ENCODE measurements at places on chromosomes 11 and 22. TPM values are rescaled to one million over a fixed set of nuclear protein-coding genes. Genes with fewer than 3 reads are reported as not detected.

- no peak for DNase-seq
These were observed 27.8 kb downstream of the TEAD1 start for GRCh38 chr11:12701811-12702592.

MOGAT2 gene
- 1.6 TPM for polyA plus RNA-seq

GRCh38 chr11:79663017-79663416, 222.2 kb upstream of the TENM4 start:
- DNase-seq: no peak

DNA sequence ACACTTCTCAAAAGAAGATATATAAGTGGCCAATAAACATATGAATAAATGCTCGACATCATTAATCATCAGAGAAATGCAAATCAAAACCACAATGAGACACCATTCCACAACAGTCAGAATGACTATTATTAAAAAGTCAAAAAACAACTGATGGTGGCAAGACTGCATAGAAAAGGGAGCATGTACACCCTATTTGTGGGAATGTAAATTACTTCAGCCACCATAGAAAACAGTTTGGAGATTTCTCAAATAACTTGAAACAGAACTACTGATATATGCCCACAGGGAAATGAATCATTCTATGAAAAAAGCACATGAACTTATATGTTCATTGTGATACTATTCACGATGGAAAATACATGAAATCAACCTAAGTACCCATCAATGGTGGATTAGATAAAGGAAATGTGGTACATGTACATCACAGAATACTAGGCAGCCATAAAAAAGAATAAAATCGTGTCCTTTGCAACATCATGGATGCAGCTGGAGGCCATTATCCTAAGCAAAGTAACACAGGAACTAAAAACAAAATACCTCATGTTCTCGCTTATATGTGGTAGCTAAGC, 42.4 kb downstream of the GLYATL2 start:
- DNase-seq: no peak

DNA sequence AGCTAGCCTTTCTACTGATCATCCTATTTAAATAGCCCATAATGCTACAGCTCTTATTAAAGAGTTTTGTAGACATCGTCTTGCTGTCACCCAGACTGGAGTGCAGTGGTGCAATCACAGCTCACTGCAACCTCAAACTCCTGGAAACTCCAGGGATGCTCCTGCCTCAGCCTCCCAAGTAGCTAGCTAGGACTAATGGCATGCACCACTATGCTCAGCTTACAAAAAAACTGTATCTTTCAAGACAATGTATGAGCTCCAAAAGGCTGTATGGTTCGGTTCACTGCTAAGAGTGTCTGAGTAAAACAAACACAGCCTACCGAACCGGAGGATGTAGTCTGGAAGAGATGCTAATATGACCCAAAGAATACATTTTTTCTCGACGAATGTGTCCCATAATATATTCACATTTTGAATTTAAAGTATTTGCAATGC, 2.6 kb downstream of the TAF1D start:
- no peak for DNase-seq

- DNase-seq: no peak
These were observed 84.1 kb downstream of the DGCR2 start for GRCh38 chr22:19038164-19038546.

KRTAP5-2 gene
- polyA plus RNA-seq: not detected

APOL2 gene
- 28.5 TPM for polyA plus RNA-seq
